Fibroblast of skin of right quadriceps (primary cell): ENCODE measurements at places on chromosomes 4 and X.

GRCh38 chr4:113483131-113483530, 278.4 kb downstream of the CAMK2D start:
- no peak for DNase-seq

DNA sequence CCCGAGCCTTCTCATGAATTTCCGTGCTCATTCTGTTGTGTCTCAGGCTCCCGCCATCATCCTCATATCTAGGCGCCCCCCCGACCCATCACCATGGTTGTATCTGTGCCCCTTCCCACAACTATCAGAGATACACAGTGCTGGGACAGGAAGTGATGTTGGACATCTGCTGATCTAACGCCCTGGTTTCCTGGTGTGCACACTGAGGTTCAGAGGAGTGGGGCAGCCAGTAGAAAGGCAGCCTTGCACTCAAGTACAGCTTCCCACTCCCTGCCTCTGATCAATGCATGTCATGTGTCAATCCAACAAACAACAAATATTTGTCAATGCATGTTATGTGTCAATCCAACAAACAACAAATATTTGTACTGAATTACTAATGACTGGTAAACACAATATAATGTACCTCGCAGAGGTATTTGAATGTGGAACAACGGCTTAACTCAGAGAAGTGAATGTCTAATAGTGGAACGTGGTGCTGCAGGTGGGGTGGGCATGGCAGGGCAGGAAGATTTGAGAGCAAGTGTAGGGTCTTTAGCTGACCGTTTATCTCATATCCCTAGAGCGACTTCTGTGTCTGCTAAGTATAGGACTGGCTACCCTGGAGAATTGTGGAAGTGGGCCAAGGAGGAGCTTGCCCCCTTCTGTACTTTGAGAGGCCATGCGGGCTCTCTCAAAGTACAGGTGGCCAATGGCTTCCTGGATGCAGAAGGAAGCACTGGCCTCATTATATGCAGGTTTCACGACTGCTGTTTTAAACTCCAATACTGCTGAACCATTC, 10.3 kb upstream of the SEL1L3 start:
- DNase-seq: no peak

- no peak for DNase-seq
Observed at GRCh38 chrX:40268188-40268520, 170.4 kb upstream of the BCOR start.

- no peak for DNase-seq
Observed at GRCh38 chr4:121168446-121169281, 4.5 kb upstream of the TNIP3 start.

DNA sequence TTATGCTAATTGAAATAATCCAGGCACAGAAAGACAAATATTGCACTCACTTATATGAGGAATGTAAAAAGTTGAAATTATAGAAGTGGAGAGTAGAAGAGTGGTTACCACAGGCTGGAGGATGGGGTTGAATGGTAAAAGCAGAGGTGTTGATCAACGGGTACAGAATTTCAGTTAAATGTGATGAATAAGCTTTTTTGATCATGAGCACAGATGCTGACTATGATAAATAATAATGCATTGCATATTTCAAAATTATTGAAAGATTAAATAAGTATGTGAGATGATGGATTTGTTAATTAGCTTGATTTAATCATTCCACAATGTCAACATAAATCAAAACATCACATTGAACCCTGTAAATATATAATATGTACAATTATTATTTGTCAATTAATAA, 213.1 kb downstream of the DCAF12L2 start:
- DNase-seq: no peak

DNA sequence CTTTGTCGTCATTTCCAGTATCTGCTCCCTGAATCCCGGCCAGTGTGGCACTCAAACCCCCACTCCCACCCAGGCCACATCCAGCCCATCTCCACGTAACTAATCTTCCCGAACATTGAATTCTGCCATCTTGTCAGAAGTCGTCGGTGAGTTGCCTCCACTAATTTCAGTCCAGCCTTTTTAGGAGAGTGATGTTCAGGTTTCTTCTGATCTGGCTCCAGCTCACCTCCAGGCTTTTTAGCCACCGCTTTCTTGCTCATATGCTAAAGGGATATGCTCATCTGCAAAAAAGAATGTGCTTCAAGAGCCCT, 1.3 kb downstream of the TMEM165 start:
- no peak for DNase-seq

GRCh38 chr4:16663307-16663706, 235.1 kb downstream of the LDB2 start:
- DNase-seq: no peak

DNA sequence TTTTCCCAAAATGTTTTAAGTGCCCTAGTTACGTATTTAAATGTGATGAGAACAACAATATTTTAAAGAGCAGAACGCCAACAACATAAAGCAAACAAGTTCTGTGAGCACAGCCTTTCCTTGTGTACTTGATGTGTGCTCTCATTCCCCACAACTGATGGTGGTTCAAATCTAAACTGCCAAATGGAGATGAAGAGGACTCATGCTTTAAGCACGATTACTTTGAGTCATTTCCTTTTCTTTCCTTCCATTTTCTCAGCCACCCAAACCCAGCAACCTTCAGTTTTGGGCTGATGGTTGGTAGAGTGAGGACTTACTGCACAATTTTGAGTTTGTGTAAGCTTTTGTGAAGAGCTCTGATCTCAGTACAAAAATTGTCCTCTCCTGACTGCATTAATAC, 1.7 kb downstream of the NSD2 start:
- peak; percentile 82 for DNase-seq
